ENCODE measurements at places on chromosomes 3 and 15.

GRCh38 chr3:56005196-56005805 lies 463.0 kb downstream of the ERC2 start:
- DNase-seq: no peak

DNA sequence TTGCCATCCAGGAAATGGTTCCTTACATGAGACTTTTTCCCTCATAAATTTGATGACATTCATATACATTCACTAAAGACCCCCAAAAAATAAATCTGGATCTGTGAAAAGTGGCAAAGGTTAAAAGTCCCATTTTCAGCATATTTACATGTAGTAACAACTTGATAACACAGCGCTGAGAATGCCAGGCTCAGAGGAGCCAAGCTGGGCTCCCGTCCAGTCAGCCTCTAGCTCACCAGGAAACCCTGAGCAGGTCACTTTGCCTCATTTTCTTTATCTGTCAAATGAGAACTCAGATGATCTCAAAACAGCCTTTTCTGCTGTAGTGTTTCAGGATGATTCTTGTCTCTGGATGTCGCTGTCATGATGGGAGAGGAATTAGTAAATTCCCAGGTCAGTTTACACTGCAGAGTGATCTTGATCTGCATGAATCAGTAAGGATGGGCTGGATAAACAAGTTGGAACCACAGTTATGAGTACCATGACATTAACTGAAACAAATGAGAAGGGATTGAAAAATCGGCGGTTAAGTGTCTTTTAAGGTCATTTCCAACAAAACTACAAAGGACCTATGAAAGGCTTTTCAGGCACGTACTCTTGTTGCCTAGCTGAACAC lies 82.8 kb downstream of the PPARG start:
- no peak for DNase-seq

DNA sequence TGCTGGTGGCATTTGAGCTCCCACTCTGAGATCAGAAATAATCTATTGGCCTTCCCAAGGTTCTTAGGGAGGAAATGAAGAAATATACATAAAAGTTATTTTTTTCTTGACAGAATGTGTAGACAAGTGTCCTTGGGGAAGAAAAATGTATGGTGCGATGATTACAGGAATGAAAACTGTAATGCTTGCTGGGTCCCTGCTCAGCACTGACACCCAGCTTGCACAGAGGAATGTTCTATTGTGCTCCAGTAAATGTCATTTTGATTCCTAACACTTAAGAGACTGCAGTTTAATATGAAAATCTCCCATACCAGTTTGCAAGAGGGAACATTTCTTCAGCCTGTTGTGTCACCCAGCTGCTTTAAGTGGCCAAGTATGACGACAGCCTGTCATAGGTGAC lies 271.3 kb upstream of the TPM1 start:
- DNase-seq: no peak

DNA sequence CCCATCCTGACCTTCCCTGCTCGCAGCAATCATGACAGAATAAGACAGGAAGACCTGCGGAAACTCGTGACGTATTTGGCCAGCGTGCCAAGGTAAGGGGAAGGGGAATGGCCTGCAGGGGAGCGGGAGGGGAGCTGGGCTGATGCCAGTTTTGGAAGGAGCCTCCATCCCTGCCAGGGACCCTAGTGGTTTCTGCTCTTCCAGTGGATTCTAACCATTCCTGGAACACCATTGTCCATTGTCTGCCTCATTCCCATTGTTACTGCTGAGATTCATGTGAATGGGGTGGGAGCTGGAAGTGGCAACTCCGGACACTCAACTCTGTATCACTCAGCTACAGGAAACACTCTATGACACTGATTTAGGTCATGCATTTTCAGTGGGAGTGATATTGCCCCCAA lies 242.9 kb upstream of the ROPN1 start:
- no peak for DNase-seq

DNA sequence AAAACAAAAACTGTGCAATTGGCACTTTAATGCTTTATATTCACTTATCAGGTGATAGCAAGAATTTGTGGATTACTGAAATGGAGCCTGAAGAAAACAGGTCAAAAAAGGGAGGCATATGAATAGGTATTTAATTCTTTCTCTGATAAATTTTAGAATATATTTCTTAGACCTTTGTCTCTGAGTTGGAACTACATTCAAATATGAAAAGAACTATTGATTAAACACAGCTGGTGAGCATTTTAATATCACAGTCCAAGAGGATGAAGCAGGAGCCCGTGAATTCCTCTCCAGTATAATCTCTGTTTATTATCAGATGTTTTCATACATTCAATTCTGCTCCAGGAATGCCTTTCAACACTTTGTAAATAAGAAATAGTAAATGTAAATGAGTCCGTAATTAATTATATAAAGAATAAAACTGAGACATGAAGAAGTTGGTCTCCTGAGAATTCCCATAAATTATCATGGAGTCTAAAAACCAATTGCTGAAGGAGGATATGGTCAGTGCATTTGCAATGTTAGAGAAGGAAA lies 86.3 kb upstream of the ARHGEF26 start:
- no peak for DNase-seq

GRCh38 chr3:57130571-57131209 lies 34.5 kb downstream of the IL17RD start:
- DNase-seq: no peak
